Activated naive CD8-positive, alpha-beta T cell treated with anti-CD3 and anti-CD28 coated beads, Interleukin-2, amount 10 ng/mL, durations not matched to agents 7 days and 5 days (primary cell): ENCODE measurements at places on chromosomes 2 and 18. TPM values are rescaled to one million over a fixed set of nuclear protein-coding genes. Genes with fewer than 3 reads are reported as not detected.

GRCh38 chr18:9113468-9114149 lies 11.1 kb downstream of the NDUFV2 start:
- peaks cover 45% of the 10 kb centered on the region for H3K36me3 ChIP-seq
- H3K27ac ChIP-seq, result peak overlapping the region; percentile 84
- DNase-seq, result no peak
- H3K27me3 ChIP-seq, result no peaks in the 10 kb centered on the region

DNA sequence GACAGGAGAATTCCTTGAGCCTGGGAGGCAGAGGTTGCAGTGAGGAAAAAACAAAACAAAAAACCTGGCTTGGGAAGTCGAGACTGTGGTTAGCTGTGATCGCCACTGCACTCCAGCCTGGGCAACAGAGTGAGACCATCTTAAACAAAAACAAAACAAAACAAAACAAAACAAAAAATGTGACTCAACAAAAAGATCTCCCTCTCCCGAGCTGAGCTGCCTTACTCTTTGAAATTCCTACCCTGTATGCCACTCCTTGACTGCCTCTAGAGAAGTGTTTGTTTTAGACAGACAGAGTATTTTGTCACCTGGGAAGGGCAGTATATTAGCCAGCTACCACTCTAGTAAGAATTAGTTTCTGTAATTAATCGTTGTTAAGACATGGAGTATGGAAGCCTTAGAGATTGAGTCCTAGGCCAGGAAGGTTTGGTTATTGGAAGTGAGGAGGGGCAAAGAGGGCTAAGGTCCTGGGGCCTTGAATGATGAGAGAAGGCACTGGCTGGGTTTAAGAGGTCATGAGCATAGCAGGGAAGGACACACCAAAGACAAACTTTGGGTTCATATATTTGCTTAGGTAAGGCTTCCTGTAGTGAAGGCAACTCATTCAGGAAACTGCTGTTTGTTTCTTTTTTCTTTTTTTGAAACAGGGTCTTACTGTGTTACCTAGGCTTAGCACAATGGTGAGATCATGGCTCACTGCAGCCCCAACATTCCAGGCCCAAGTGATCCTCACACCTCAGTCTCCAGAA lies 56.0 kb downstream of the HAUS1 start:
- H3K27ac ChIP-seq, result peak overlapping the region; percentile 60
- no peak for DNase-seq
- H3K36me3 ChIP-seq, result peaks cover 15% of the 10 kb centered on the region
- H3K4me1 ChIP-seq, result peaks cover 52% of the 10 kb centered on the region
- H3K27me3 ChIP-seq, result no peaks in the 10 kb centered on the region

DNA sequence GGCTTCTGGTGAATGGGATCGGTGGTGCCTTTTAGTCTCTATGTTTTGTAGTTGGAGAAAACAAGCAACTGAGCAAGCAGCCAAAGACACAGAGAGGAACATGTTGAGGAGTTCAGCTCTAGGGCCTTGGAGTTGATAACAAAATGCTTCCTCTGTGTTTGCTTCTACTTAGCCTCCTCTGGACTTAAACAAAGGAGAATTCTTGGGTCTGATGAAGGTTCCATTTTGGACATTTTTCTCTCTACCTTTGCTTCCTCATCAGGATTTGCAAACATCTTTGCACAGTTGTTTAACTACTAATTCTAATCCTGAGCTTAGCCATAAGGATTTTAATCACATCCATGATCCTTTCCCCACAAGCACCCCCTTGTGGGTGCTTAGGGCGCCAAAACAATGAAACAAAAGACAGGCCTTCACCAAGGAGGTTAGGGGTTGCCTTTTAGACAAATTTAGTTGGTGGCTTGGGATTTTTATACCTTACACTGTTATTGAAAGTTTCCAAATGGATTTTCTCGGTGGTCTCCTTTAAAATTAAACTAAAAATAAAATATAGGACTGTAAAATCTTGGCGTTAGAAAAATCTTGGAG lies 148.5 kb upstream of the SATB2 start:
- no peaks in the 10 kb centered on the region for H3K36me3 ChIP-seq
- no peak overlapping the region for H3K27ac ChIP-seq
- DNase-seq, result no peak
- H3K27me3 ChIP-seq, result peaks cover 15% of the 10 kb centered on the region
- H3K4me3 ChIP-seq, result no peak overlapping the region

GRCh38 chr2:67571785-67572718 lies 174.9 kb downstream of the ETAA1 start:
- H3K36me3 ChIP-seq, result no peaks in the 10 kb centered on the region
- no peak overlapping the region for H3K27ac ChIP-seq
- no peak for DNase-seq
- H3K27me3 ChIP-seq, result no peaks in the 10 kb centered on the region

DNA sequence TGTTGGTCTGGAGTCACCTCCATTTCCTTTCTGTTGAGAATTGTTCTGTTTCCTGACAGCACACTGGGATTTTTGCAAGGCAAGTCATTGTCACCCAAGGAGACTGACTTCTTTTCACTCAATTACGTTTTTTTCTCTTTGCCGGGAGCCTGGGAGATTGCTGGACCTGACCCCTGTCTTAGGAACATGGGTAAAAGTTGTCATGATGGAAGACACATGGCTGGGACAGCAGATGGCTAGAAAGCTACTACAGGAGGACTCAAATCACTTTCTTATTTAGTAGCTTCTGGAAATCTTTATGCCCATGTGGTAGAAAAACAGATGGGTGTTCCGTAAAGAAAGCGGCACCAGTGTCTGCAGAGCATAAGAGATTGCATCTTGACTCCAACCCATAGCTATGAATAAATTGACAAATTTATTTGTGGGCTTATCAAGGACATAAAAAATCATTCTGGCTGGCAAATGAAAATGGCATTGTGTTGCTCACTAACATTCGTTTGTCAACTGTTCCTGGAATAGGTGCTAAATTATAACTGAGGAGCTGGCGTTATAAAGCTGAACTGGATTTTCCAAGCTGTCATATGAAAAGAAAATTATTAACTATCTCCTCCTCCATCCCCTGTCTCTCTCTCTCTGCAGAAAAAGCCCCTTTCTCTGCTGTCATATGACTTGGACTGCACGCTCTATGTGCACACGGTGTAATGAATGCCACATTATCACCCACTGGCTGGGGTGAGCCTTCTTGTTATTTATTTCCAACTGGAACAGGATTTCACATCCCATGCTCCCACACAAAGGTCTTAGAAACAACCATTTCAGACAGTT lies 159.8 kb downstream of the SH3RF3 start:
- no peak overlapping the region for H3K27ac ChIP-seq
- H3K27me3 ChIP-seq, result peaks cover 4% of the 10 kb centered on the region
- H3K4me1 ChIP-seq, result no peaks in the 10 kb centered on the region
- no peaks in the 10 kb centered on the region for H3K36me3 ChIP-seq

- H3K36me3 ChIP-seq, result peaks cover 14% of the 10 kb centered on the region
- no peak overlapping the region for H3K4me3 ChIP-seq
- H3K27me3 ChIP-seq, result no peaks in the 10 kb centered on the region
- peaks cover 7% of the 10 kb centered on the region for H3K4me1 ChIP-seq
Observed at GRCh38 chr18:79092874-79093273, 23.7 kb downstream of the ATP9B start.

- no peaks in the 10 kb centered on the region for H3K27me3 ChIP-seq
- DNase-seq, result no peak
- no peak overlapping the region for H3K4me3 ChIP-seq
- no peak overlapping the region for H3K27ac ChIP-seq
Observed at GRCh38 chr2:69811591-69811990, 17.9 kb upstream of the GMCL1 start.

GRCh38 chr18:79956276-79956675 lies 4.8 kb upstream of the SLC66A2 start:
- H3K27ac ChIP-seq, result no peak overlapping the region
- H3K27me3 ChIP-seq, result peaks cover 2% of the 10 kb centered on the region
- no peak overlapping the region for H3K4me3 ChIP-seq
- no peaks in the 10 kb centered on the region for H3K36me3 ChIP-seq

- no peaks in the 10 kb centered on the region for H3K27me3 ChIP-seq
- H3K4me3 ChIP-seq, result no peak overlapping the region
- H3K27ac ChIP-seq, result no peak overlapping the region
- peaks cover 23% of the 10 kb centered on the region for H3K36me3 ChIP-seq
Observed at GRCh38 chr2:238330391-238330790, 10.1 kb downstream of the TRAF3IP1 start.

DNA sequence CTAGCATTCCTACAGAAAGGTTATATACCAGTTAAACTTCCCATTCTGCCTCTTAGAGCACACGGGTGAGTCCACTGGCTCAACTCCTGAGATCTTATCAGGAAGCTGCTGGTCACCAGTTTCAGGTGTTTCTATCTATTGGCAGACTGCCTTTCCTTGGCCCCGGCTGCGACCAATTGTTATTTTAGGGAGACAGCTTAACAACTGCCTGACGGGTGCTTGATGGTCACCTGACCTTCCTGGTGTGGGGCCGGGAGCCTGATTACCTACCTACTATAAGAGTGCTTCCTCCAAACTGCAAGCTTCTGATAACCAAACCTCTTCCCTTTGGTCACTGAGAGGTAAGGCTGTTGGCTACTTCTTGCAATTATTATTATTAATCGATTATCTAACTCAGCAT lies 122.1 kb upstream of the XIRP2 start:
- H3K4me3 ChIP-seq, result no peak overlapping the region
- H3K27ac ChIP-seq, result no peak overlapping the region
- no peaks in the 10 kb centered on the region for H3K36me3 ChIP-seq
- no peak for DNase-seq
- no peaks in the 10 kb centered on the region for H3K27me3 ChIP-seq

GRCh38 chr2:235157746-235158482 lies 206.1 kb downstream of the SH3BP4 start:
- H3K4me1 ChIP-seq, result no peaks in the 10 kb centered on the region
- no peak overlapping the region for H3K4me3 ChIP-seq
- no peaks in the 10 kb centered on the region for H3K36me3 ChIP-seq
- peaks cover 2% of the 10 kb centered on the region for H3K27me3 ChIP-seq
- H3K27ac ChIP-seq, result no peak overlapping the region

- H3K27me3 ChIP-seq, result peaks cover 7% of the 10 kb centered on the region
- H3K36me3 ChIP-seq, result no peaks in the 10 kb centered on the region
- H3K4me1 ChIP-seq, result peaks cover 2% of the 10 kb centered on the region
- no peak for DNase-seq
- H3K4me3 ChIP-seq, result no peak overlapping the region
- no peak overlapping the region for H3K27ac ChIP-seq
Observed at GRCh38 chr2:172350839-172351479, 76.4 kb upstream of the ITGA6 start.

The SNORC gene
- 2.1 TPM for total RNA-seq

The STPG4 gene
- 0.19 TPM for total RNA-seq

- no peaks in the 10 kb centered on the region for H3K4me1 ChIP-seq
- no peak overlapping the region for H3K4me3 ChIP-seq
- H3K27me3 ChIP-seq, result no peaks in the 10 kb centered on the region
- no peak overlapping the region for H3K27ac ChIP-seq
- no peak for DNase-seq
- H3K36me3 ChIP-seq, result peaks cover 7% of the 10 kb centered on the region
Observed at GRCh38 chr2:24754985-24755705, 38.0 kb downstream of the PTRHD1 start.

GRCh38 chr2:19021721-19022120 lies 336.7 kb downstream of the OSR1 start:
- no peak for DNase-seq
- no peaks in the 10 kb centered on the region for H3K27me3 ChIP-seq
- no peak overlapping the region for H3K4me3 ChIP-seq

The KCNIP3 gene
- total RNA-seq, result not detected

DNA sequence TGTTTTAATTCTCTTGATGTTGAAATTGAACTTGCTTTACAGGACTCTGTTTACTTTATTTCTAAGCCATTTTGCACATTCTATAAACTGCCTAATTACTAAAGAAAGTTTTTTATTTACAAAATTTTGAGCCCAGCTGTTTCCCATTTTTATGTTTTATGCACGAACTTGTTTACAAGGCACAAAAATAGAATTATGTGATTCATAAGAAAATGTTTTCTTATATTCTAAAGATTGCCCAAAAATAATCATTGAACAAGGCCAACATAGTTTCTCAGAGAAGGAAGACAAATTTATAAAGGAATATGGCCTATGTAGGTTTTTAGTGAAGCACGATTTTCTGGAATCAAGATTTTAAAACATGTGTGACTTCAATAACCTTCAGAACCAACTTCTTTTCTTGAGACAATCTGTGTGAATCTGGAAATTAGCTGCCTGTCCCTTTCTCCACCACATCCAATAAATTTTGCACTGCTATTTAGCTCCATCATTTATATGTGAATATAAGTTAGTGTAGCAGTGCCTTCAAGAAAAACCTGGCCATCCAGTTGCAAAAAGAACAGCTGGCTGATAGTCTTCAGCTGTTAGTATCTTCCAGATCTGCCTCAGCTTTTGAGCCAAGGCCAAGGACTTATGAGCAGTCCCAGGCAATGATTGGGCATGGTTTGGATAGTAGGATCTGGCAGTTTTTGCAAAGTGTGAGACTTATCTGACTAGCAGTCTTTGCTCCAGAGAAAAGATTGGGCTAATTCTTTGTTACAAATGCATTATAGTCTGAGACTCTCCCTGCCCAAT lies 253.2 kb upstream of the COL3A1 start:
- no peaks in the 10 kb centered on the region for H3K27me3 ChIP-seq
- H3K4me3 ChIP-seq, result no peak overlapping the region
- no peak for DNase-seq
- no peaks in the 10 kb centered on the region for H3K4me1 ChIP-seq
- H3K27ac ChIP-seq, result no peak overlapping the region

- peaks cover 2% of the 10 kb centered on the region for H3K36me3 ChIP-seq
- peaks cover 31% of the 10 kb centered on the region for H3K27me3 ChIP-seq
- H3K27ac ChIP-seq, result no peak overlapping the region
Observed at GRCh38 chr18:59957957-59958356, 58.2 kb downstream of the PMAIP1 start.

- H3K36me3 ChIP-seq, result no peaks in the 10 kb centered on the region
- peak overlapping the region; percentile 5 for H3K4me3 ChIP-seq
- H3K27ac ChIP-seq, result no peak overlapping the region
- H3K4me1 ChIP-seq, result peaks cover 7% of the 10 kb centered on the region
- peaks cover 13% of the 10 kb centered on the region for H3K27me3 ChIP-seq
Observed at GRCh38 chr18:50356036-50356945, 18.6 kb upstream of the SKA1 start.

DNA sequence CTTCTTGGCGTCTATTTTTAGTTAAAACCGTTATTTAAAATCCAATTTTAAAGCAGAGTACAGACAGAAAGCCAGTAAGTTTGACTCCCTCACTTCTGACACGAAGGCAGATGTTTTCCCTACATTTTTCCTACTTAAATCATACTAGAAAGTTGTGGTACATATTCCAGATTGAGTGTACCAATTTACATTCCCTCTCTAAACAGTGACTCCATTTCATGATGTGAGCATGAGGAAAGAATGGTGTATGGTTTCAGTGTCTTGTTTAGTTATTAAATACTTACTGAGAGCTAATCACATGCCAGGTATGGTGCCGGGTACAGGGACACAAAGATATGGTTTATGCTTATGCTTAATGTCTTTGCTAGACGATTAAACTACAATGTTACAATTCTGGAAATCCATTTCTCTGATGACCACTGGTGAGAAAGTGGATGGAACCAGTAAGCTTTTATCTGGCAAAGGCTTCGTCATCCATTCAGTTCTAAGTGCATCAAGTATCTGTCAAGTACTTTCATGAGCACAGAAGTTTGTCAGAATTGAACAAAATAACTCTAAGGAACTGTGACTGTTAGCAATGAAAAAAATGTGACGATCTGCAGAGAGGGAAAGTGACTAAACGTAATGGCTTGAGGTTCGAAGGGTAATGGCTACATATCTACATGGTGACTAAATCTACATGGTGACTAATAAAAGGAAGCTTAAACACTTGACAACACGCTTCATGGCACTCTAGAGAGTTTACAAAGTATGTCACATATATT lies 25.7 kb downstream of the MAP4K3 start:
- H3K36me3 ChIP-seq, result no peaks in the 10 kb centered on the region

GRCh38 chr2:235711527-235711926 lies 217.7 kb downstream of the AGAP1 start:
- no peak overlapping the region for H3K27ac ChIP-seq
- no peaks in the 10 kb centered on the region for H3K27me3 ChIP-seq
- H3K36me3 ChIP-seq, result no peaks in the 10 kb centered on the region
- H3K4me3 ChIP-seq, result no peak overlapping the region
- no peak for DNase-seq
